ENCODE measurements at places on chromosomes 1 and 21. TPM values are rescaled to one million over a fixed set of nuclear protein-coding genes. Genes with fewer than 3 reads are reported as not detected.

The ITLN2 gene
- total RNA-seq: 0.20 TPM

GRCh38 chr1:20469406-20470076 is 16.5 kb downstream of the CAMK2N1 start:
- no peak overlapping the region for H3K27ac ChIP-seq
- peaks cover 21% of the 10 kb centered on the region for H3K27me3 ChIP-seq
- no peaks in the 10 kb centered on the region for H3K36me3 ChIP-seq
- no peak overlapping the region for H3K4me3 ChIP-seq
- H3K4me1 ChIP-seq: peaks cover 3% of the 10 kb centered on the region

GRCh38 chr1:108575375-108575774 is 15.5 kb downstream of the EEIG2 start:
- H3K4me1 ChIP-seq: no peaks in the 10 kb centered on the region
- no peak for DNase-seq
- no peaks in the 10 kb centered on the region for H3K36me3 ChIP-seq
- H3K4me3 ChIP-seq: no peak overlapping the region
- no peaks in the 10 kb centered on the region for H3K27me3 ChIP-seq

- H3K4me3 ChIP-seq: no peak overlapping the region
- no peak for DNase-seq
- H3K27me3 ChIP-seq: no peaks in the 10 kb centered on the region
- H3K36me3 ChIP-seq: peaks cover 4% of the 10 kb centered on the region
Observed at GRCh38 chr1:156465747-156466365, 34.7 kb downstream of the MEF2D start.

The TBX19 gene
- total RNA-seq: 3.0 TPM

The DPT gene
- total RNA-seq: not detected

- no peak for DNase-seq
- no peaks in the 10 kb centered on the region for H3K4me1 ChIP-seq
- H3K4me3 ChIP-seq: no peak overlapping the region
- no peaks in the 10 kb centered on the region for H3K36me3 ChIP-seq
- H3K27me3 ChIP-seq: peaks cover 11% of the 10 kb centered on the region
Observed at GRCh38 chr1:116207126-116207735, 96.0 kb downstream of the MAB21L3 start.

The CD1B gene
- not detected for total RNA-seq

The VSIG8 gene
- total RNA-seq: not detected

- H3K4me1 ChIP-seq: peaks cover 23% of the 10 kb centered on the region
- no peak for DNase-seq
- H3K4me3 ChIP-seq: peak overlapping the region; percentile 34
- H3K36me3 ChIP-seq: no peaks in the 10 kb centered on the region
Observed at GRCh38 chr1:110477967-110478640, 27.2 kb downstream of the PROK1 start.

DNA sequence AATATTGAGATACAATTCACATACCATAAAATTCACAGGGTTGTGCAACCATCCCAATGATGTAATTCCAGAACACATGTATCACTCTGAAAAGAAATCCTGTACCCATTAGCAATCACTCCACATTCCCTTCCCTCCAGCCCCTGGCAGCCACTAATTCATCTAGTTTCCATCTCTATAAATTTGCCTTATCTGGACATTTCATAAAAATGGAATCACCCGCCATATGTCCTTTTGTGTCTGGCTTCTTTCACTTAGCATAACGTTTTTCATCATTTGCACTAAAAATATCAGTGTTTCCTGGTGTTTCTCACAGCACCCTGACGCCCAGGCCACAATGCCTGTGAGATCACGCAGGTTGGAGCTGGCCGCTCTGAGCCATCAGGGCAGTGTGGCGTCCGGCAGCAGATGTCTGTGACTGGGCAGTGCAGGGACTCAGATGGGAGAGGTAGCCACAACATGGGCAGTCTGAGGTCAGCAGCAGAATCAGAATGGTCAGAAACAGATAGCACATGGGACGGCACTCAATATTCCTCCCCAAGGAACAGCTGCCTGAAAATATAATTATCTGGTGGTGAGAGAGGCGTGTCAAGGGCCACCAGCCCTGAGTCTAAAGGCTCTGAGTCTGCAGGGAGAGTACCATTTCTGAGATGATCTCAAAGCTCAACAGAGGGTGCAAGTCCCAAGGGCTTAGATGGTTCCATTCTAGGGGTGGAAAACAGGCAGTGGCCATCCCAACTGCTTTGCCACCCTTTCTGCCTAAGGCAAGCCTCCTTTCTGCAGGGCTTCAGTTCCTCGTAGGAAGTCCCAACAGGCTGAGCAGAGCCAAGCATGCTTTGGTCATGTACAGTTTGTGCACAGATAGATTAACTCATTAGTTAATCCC is 129.4 kb upstream of the EDN2 start:
- no peaks in the 10 kb centered on the region for H3K36me3 ChIP-seq
- H3K27me3 ChIP-seq: no peaks in the 10 kb centered on the region
- DNase-seq: no peak
- no peak overlapping the region for H3K4me3 ChIP-seq

The MARK1 gene
- total RNA-seq: 3.6 TPM

DNA sequence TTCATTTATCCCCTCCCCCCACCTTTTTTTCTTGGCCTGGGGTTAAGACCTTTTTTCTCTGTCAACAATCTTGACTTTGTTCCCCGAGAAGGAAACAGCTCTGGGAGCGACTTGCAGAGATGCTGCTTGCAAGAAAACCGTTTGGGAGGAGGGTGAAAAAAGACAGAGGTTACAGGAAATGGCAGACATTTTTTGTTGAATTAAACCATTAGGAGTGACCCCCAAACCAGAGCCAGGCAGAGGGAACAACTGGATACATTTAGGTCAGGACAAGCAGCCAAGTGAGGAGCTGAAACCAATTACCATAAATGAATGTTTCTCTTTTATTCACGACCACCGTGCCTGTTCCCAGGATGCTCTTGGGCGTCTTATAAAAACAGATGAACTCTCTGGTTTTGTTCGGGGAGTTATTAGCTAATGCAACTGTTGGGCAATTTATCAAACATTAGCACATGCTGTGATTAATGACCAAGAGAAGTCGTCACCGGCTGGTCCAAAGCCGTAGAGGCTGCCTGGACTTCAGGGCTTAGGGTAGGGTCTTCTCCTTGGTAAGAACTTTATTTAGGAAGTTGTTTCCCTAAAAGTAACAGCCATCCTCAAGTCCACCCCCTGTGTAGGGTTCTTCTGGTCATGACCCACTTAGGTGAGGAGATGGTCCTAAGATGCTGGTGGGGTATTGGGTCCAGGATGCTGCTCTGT is 141.0 kb downstream of the FOXD2 start:
- no peak for DNase-seq
- H3K27ac ChIP-seq: no peak overlapping the region
- H3K36me3 ChIP-seq: no peaks in the 10 kb centered on the region
- H3K4me3 ChIP-seq: no peak overlapping the region

The FMO1 gene
- not detected for total RNA-seq

The BSND gene
- total RNA-seq: not detected

The PDPN gene
- not detected for total RNA-seq

GRCh38 chr1:16612332-16613172 is 812 bp downstream of the NBPF1 start:
- H3K4me3 ChIP-seq: peak overlapping the region; percentile 61
- no peaks in the 10 kb centered on the region for H3K27me3 ChIP-seq
- DNase-seq: no peak
- peaks cover 23% of the 10 kb centered on the region for H3K4me1 ChIP-seq
- H3K36me3 ChIP-seq: peaks cover 10% of the 10 kb centered on the region
- H3K27ac ChIP-seq: peak overlapping the region; percentile 12

The IFI44 gene
- 0.66 TPM for total RNA-seq

GRCh38 chr1:40923511-40924020 is 55.9 kb upstream of the CTPS1 start:
- no peak overlapping the region for H3K4me3 ChIP-seq
- peaks cover 27% of the 10 kb centered on the region for H3K4me1 ChIP-seq
- H3K27me3 ChIP-seq: no peaks in the 10 kb centered on the region
- H3K27ac ChIP-seq: no peak overlapping the region
- DNase-seq: no peak
- no peaks in the 10 kb centered on the region for H3K36me3 ChIP-seq

GRCh38 chr1:197441999-197442414 is 174.0 kb downstream of the CRB1 start:
- H3K4me1 ChIP-seq: no peaks in the 10 kb centered on the region
- H3K4me3 ChIP-seq: no peak overlapping the region
- no peaks in the 10 kb centered on the region for H3K27me3 ChIP-seq
- H3K36me3 ChIP-seq: no peaks in the 10 kb centered on the region

The ARMH1 gene
- 3.2 TPM for total RNA-seq

The MUTYH gene
- total RNA-seq: 44.8 TPM

The MAP3K21 gene
- 19.1 TPM for total RNA-seq

GRCh38 chr1:52919051-52919722 is 2.4 kb downstream of the ECHDC2 start:
- no peak for DNase-seq
- no peaks in the 10 kb centered on the region for H3K27me3 ChIP-seq
- no peak overlapping the region for H3K27ac ChIP-seq
- H3K4me3 ChIP-seq: no peak overlapping the region
- no peaks in the 10 kb centered on the region for H3K36me3 ChIP-seq

- H3K4me1 ChIP-seq: peaks cover 3% of the 10 kb centered on the region
- no peaks in the 10 kb centered on the region for H3K27me3 ChIP-seq
- H3K4me3 ChIP-seq: no peak overlapping the region
Observed at GRCh38 chr1:45914836-45915235, 111.4 kb downstream of the MAST2 start.

The RGS13 gene
- total RNA-seq: not detected

GRCh38 chr1:111467865-111468716 is 5.7 kb upstream of the C1orf162 start:
- H3K27ac ChIP-seq: no peak overlapping the region
- H3K4me3 ChIP-seq: no peak overlapping the region
- H3K27me3 ChIP-seq: no peaks in the 10 kb centered on the region
- H3K36me3 ChIP-seq: no peaks in the 10 kb centered on the region

DNA sequence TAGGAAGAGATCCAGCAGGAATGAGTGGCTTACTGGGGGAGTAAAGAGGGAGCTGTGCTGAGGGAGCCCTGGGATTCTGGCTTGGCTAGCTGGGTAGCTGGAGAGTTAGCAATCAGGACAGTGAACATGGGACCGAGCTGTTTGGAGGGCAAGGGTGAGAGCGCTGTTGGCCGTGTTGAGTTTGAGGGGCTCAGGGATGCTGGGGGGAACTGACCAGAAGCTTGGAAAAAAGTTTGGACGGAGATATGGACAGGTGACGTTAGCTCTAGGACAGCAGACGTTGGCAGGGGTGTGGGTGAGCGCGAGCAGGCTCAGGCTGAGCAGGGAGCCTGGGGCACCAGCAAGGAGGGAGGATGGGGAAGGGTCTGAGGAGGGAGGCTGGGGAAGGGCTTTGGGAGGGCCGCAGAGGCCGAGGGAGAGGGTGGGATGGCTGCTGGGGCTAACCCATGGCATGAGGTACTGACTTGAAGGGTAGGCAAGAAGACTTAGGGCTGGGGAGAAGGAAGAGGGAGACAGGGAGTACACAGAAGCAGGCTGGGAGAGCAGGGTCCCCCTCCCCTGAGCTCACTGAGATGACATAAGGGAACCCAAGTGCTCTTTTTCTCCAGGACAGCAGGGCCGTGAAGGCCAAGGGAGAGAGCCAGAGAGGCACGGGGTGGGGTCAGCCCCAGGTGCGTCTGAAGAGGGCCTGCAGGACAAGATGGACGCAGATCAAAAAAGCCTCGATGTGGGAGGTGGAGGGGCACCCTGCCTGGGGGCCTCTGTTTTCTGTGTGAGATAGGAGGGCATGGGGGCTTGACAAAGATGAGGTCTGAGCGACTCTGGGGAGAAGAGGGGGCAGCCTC is 8.2 kb downstream of the SH2D2A start:
- no peak for DNase-seq
- peaks cover 10% of the 10 kb centered on the region for H3K4me1 ChIP-seq
- H3K4me3 ChIP-seq: no peak overlapping the region
- H3K27ac ChIP-seq: no peak overlapping the region
- no peaks in the 10 kb centered on the region for H3K27me3 ChIP-seq

The CELA2A gene
- total RNA-seq: 1.6 TPM

The ZNF362 gene
- 11.1 TPM for total RNA-seq
